ENCODE measurements at places on chromosomes 3 and 15.
A peak's percentile ranks its signal among the peaks of the same experiment; 100 is the strongest.

DNA sequence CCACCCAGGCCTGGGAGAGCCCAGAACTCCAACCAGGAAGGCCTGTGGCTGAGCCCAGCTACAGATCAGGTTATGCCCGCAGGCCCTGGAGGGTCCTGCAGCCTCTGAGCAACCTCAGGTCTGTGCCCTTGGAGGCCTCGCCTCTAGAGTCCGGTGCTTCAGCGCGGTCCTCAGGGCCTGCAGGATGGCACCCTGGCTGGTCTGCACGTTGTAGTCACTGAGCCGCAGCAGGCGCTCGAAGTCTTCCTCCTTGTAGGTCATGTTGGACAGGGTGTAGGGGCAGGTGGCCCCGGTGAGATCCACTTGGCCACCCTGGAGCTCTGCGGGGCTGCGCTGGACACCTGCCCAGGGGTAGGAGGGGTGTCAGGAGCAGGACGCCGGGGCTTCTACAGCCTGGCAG, 25.8 kb downstream of the PLA2G4D start:
- no peak for DNase-seq

DNA sequence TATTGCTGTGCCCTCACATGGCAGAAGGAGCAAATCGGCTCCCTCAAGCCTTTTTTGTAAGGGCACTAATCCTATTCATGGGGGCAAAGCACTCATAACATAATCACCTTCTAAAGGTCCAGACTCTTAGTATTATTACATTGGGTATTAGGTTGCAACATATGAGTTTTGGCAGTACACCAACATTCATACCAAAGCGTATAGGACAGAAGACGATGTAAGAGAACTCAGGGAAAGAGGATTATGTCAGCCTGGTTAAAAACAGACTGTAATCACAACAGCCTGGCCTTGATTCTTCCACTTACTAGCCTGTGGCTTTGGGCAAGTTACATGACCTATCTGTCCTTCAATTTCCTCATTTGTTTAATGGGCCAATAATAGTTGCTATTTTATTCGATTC, 828.5 kb upstream of the NECTIN3 start:
- DNase-seq: no peak

- no peak for DNase-seq
These were observed 127.9 kb downstream of the MECOM start for GRCh38 chr3:169535584-169535983.

DNA sequence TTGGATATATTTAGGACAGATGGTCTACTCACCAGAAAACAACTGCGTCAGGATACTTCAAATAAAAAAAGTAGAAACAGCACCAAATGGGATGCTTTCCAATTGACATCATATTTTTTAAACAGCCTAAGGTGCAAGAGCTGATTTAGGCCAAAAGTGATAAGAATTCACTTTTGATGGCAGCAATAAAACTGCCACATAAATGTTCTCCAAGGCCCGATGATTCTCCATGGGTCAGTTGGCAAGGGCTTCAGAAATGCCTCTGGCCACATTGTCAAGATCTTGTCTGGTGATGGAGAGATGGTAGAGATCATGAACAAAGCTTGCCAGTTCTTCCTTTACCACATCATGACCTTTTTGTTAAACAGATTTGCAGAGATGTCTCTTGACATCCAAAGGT, 38.9 kb downstream of the LDHAL6B start:
- DNase-seq: no peak

- no peak for DNase-seq
These were observed 44.5 kb downstream of the CTDSPL2 start for GRCh38 chr15:44471885-44472455.

DNA sequence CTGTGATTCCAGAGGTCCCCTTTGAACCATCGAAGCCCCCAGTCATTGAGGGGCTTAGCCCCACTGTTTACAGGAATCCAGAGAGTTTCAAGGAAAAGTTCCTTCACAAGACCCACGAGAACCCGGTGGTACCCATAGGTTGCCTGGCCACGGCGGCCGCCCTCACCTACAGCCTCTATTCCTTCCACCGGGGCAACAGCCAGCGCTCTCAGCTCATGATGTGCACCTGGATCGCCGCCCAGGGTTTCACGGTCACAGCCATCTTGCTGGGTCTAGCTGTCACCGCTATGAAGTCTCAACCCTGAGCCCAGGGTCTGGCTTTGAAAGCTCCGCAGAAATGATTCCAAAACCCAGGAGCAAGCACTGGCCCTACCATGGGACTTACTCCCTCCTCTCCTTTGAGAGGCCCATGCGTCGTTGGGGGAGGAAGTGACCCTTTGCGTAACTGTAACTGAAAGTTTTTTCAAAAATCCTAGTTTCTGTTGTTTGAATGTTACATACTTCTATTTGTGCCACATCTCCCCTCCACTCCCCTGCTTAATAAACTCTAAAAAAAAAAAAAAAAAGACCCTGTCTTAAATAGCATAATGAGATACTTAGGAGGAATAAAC, 85.1 kb upstream of the CSPG5 start:
- no peak for DNase-seq

GRCh38 chr3:41673650-41674049, 288.3 kb downstream of the ULK4 start:
- DNase-seq: no peak

DNA sequence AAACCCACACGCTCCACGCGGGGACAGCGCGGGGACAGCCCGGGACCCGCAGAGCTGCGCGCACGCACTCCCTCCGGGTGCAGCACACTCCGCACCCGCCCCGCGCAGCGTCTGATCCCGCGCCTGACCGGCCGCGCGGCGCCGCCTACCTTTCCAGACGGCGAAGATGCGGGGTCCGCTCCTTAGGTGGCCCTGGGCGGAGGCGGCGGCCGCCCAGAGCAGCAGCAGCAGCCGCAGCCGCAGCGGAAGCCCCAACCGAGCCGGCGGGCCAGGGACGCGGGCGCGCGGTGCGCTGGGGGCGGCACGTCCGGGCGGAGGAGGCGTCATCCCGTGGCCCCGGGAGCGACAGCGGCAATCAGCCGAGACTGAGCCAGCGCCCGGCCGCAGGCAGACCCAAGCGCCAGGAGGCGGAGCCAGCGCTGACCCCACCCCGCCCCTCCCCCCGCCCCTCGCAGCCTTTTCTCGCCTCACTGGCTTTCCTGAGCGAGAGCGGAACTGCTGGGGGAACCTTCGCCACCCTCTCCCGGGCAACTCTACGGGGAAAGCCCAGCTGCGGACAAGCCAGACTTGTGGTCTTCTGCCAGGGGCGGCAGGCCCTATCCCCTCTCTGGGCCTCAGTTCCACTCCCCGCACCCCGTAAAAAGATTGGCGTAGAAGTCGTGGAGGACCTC, at the start of gene SEMA7A:
Gene SEMA7A (minus strand): TSS at position 367 of the 671 bp plus-strand sequence. CDS start 40 bp downstream, at position 327.
- no peak for DNase-seq

DNA sequence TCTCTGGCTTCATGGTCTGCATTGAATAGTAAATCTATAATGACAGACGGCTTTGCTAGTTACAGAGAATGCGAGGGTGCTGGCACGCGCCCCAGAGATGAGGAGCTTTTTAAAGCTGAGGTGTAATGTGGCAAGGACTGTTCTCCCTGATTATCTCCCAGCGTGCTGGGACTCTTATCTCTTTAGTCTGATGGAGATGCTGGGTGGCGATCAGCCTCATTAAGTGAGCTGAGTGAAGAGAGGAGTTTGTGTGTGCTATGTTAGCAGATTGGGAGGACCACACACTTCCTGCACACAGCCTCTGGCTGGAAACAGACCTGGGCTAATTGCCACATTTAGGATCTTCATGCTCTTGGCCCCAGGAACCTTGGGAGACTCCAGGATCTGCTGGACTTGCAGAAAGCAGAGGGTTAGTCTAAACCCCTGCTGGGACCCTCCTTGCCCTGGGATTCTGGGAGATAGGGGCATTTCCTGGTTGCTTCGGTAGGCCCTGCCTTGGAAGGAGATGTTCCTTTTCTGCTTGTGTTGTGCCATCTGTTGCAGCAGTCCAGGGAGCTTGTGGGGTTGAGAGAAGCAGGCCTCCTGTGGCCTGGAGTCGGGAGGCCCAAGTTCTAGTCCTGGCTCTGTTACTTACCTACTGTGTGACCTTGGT, 15.0 kb downstream of the PDIA5 start:
- DNase-seq: no peak

GRCh38 chr3:124386996-124387595, 343.2 kb upstream of the UMPS start:
- no peak for DNase-seq

GRCh38 chr3:127156338-127157050, 36.4 kb upstream of the PRR23E start:
- DNase-seq: no peak

- DNase-seq: no peak
These were observed 43.2 kb downstream of the RIOX2 start for GRCh38 chr3:97928986-97929385.

DNA sequence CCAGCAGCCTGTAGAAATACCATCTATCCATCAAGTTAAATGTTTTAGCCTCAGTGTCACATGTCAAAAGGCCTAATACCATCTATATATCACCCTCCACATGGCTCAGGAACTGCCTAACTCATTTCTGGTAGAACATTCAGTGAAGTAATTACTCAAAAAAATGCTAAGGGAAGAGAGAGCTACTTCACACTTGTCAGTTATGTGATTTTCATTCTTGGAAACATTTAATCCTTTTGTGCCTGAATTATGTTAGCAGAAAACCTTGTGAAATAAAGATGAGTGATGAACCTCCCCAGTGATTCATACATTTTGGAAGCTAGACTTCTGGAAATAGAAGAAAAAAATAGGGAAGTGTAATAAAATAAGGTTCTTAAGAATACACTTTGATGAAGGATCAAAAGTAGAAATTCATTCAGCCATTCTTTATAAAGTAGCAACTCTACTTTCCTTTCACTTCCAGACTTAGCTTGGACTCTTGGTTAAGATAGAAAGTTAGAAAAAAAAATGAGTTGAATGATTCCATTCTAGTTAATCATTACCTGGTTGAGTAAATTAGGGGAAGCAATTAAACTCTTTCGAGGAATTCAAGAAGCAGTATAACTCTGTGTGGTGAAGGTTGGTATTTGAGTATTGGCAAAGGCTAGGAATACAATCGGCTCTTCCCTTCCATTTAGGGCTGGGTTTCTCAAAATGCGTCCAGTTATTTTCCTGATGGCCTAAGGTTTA, 3.6 kb downstream of the OTOL1 start:
- DNase-seq: peak; percentile 41

DNA sequence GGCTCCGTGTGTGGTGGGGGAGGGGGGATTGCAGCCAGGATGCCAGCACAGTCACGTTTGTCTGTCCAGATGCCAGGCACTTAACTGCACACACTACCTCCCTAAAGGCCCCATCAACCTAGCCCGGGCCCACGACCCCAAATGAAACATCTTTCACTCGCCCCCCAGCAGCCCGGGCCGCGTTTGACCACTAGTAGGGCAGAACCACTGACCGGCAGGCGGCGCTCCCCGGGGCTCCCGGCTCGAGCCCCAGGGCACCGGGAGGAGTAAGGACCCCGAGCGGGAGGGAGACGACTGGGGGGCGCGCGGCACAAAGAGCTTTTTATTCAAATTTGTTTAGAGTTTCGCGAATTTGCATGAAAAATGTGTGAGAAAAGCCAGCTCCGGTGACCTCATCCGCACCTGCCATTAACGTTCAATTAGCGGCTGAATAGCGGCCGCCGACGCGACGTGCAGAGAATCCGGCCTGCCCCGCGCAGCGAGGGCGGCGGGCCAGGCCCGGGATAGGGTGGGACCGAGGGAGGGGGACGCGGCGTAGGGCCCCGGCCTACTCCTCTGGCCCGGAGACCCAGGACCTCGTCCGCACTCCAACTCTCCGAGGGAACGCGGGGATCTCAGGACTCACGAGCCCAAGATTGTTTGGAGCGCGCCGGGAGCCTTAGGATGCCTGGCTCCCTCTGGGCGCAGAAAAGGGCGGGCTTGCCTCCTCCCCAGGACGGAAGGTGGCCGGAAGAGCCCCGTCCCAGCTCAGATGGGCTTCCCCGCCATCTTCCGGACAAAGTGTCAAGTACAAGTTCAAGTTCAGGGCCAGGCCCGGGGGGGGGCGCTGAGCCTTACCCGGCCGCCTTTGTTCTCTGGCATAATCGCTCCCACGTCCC, 64.9 kb upstream of the POLG start:
- DNase-seq: no peak

DNA sequence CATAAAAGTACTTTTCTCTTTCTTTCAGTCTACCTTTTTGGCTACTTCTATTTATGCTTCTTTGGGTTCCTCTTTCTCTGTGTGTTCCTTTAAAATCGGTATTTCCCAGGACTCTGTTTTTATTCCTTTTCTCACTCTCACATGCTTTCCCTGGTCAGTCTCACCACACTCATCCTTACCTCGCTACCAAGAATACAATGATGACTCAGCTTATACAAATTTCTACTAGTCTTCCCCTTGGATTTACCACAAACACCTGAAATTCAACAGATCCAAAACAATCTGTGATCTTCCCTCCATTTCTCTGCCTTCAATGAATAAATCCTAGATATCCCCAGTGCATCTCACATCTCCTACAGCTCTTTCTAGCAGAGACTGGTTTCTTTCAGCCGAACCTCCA, 52.9 kb downstream of the TUBGCP4 start:
- DNase-seq: no peak

GRCh38 chr15:70197318-70197944, 99.7 kb upstream of the TLE3 start:
- no peak for DNase-seq

GRCh38 chr3:158352551-158352950, 218.4 kb upstream of the MLF1 start:
- no peak for DNase-seq

GRCh38 chr15:65092911-65093792, 16.6 kb downstream of the KBTBD13 start:
- DNase-seq: no peak

- no peak for DNase-seq
These were observed 301.0 kb upstream of the SLCO3A1 start for GRCh38 chr15:91552555-91552954.

- no peak for DNase-seq
These were observed 75.4 kb upstream of the PLXNA1 start for GRCh38 chr3:126907557-126907956.

DNA sequence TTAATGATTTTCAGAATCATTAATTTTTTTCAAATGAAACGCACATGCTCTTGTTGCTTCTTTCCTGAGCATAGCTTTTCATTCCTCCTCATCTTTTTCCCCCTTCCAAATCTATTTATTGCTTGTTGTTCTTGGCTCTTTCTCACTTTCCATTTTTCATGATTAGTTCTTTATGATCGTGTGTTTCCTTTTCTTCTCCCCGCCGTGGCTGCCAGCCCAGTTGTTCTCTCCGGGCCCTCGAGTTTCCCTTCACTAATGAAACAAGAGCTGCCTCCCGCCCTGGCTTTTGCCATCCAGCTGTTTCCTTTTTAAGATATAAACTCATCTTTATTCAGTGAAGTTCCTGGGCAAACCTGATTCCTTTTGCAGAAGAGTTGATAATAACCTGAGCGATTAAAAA, 170.2 kb upstream of the NR2F2 start:
- DNase-seq: no peak
